ENCODE measurements at places on chromosomes 2 and 18.

- DNase-seq = no peak
Observed at GRCh38 chr18:79520478-79521390, 125.0 kb downstream of the NFATC1 start.

DNA sequence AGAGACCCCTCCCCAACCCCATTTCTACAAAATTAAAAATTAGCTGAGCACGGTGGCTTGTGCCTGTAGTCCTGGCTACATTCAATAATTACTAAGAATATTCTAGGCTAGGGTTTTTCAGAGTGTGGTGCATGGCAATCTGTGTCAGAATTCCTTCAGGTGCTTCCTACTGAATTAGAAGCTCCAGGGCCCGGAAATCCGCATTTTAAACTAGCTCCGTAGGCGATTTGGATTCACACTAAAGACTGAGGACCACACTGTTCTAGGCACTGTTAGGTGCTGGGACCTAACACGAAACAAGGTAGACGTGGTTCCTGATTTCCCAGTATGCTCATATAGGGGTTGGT lies 628 bp upstream of the ZFAND2B start:
- no peak for DNase-seq

DNA sequence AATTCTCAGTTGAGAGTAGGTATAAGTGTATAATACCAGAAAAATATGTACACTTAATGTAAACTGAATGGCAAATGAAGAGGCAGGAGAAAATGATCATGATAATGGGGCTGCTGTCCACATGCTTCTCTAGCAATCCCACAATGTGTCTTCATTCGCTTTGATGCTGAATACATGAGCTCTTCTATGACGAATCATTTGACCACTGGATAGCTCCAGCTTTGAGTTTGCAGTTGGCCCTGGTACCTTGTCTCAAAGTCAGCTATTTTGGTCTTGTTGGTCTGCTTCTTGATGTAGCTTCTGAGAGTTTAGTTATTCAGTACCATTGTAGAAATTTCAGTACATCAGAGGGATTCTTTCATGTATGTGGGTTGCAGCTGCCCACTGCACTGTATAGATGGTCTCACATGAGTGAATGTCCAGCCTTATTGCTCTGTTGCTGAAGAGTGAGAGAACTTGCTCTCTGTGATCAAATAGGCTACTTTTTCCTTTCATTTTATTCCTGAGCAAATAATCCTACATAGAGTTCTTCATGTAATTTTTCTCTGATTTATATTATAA lies 105.1 kb downstream of the TTC27 start:
- no peak for DNase-seq

DNA sequence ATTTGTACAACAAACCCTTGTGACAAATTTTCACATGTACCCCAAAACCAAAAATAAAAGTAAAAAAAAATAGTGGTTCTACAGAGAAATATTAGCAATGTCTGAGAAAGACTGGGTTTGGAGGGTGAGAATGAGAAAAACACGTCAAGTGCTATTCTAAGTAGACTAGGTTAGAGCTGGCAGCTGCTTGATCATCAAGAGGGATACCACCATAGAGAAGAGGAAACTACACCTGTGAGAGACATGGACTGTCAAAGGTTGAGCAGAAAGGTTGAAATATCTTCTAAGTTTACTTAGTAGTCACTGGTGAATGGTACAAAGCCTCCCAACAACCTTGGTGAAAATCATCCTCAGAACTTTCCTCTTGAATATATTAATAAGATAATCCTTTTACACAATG lies 126.9 kb upstream of the ITGA4 start:
- no peak for DNase-seq

GRCh38 chr2:145919477-145919876 lies 1399.6 kb upstream of the ZEB2 start:
- no peak for DNase-seq

- DNase-seq = no peak
Observed at GRCh38 chr2:189514104-189514503, 66.5 kb downstream of the SLC40A1 start.

GRCh38 chr2:109494351-109494750 lies 119.4 kb downstream of the SEPTIN10 start:
- no peak for DNase-seq

GRCh38 chr2:30135541-30135940 lies 11.3 kb upstream of the YPEL5 start:
- DNase-seq = no peak

DNA sequence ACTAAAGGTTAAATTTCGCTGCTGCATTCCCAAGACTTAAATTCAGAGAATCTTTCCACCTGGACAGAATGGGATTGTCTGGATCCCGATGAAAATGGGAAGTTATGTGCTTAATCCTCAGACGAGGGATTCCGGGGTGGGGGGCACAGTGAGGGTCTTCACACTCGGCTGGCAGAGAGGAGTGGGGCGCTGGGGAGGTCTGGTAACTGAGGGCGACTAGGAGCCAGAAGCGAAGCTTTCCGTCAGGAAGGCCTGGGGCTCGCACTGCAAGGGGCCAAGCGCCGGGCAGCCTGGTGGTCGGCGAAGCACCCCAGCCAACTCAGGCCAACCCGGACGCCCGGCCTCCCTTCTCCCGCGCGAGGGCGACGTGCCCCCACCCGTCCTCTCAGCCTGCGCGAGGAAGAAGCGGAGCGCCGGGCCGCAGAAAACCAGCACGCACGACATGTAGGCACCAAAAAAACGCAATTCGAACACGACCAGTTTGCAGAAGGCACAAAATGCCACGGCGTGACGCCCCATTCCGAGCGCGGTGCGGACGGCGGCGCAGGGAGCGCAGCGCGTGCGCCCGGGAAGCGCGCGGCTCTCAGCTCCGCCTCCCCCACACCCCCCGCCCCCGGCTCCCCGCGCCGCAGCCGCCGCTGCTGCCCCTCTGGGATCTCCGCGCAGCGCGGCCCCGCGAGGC lies 188.1 kb downstream of the ZEB2 start:
- DNase-seq = peak; percentile 41

- DNase-seq = no peak
Observed at GRCh38 chr18:36461551-36461987, 164.1 kb downstream of the FHOD3 start.

DNA sequence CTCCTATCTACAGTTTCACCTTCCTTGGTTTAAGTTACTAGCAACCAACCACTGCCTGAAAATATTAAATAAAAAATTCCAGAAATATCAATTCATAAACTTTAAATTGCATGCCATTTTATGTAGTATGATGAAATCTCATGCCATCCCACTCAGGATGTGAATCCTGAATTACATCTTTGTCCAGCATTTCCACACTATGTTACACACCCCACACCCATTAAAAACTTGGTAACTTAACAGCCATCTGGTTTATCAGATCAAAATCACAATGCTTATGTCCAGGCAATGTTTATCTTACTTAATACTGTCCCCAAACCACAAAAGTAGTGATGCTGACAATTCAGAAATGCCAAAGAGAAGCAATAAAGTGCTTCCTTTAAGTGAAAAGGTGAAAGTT lies 21.6 kb downstream of the CUL3 start:
- DNase-seq = no peak

GRCh38 chr18:24185805-24186204 lies 46.9 kb downstream of the CABYR start:
- DNase-seq = no peak

DNA sequence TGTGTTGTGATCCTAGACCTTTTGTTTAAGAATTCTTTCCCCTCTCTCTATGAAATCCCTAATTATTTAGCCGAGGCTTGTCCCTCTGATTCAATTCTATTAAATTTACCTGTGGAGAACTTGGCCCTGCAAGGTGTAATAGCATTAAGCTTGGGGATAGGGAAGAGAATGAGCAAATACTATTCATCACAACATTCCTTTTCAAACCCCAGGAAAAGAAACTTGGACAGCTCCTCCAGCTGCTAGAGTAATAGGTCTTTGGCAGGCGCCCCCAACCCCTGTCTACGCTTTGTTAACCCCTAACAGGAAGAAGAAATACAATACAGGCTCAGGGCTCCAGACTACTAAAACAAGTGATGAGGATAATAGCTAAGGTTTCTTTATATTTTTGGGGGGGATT lies 957.0 kb downstream of the CPS1 start:
- DNase-seq = no peak

- DNase-seq = no peak
Observed at GRCh38 chr2:195898505-195899191, 170.0 kb downstream of the DNAH7 start.

DNA sequence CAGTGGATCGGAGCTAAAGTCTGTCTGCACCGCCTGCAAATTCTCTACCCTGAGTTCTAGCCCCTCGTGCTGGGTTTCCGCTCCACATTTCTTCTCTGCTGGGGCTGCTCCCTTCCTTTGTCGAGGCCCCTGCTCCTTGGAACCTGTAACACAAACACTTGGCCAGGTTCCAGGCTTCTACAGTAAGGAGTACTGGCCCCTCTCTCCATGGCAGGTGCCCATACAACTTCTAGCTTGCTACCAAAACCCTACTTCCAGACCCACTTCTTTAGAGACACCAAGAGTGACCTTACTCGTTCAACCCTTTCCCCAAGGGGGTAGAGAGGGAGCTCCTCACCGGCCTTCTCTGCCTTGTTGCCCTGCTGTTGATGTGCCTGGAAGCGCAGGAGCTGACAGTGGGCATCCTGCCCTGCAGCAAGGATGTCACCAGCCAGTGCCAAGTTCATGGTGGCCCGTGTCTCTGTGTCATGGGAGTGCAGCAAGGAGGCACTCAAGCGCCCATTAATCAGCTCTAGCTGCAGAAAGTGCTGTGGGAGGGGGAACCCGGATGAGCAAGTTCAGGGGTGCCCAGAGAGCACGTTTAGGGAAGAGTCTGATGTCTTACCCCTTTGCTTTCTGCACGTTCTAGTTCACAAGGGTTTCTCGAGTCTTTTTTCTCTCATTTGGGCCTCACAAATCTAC lies 1.1 kb downstream of the PREB start:
- no peak for DNase-seq

DNA sequence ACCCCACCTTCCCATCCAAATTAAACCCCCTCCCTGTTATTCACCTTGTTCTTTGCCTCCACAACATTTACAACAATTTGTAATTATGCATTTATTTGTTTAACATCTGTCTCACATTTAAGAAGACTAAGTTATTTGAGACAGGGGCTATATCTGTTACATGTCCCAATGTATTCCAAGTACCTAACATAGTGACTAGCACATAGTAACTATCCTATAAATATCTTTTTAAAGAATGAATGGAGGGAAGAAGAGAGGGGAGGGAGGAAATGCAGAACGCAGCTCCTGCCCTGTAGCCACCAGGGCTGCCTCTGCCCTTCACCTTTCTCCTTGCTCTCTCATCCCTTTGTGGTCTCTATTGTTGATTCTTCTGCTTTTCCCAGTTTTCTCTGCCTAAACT lies 40.6 kb downstream of the HDHD2 start:
- no peak for DNase-seq

DNA sequence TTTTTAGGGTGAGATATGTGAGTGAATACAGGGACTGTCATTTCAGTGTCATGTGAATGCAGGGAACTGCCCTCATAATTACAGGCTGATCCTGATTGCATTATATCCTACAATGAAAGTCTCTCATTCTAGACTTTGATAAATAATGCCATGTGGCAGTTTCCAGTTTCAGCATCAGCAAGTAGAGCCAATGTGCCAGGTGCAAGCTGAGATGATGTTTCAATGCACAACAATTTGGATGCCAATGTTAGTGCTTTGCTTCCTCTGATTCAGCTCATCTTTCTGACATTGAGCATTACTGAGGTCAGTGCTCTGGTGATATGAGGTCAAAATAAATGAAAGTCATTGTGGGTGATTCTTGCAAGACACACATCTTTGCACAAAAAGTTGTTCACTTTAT lies 63.7 kb upstream of the TFPI start:
- DNase-seq = no peak

DNA sequence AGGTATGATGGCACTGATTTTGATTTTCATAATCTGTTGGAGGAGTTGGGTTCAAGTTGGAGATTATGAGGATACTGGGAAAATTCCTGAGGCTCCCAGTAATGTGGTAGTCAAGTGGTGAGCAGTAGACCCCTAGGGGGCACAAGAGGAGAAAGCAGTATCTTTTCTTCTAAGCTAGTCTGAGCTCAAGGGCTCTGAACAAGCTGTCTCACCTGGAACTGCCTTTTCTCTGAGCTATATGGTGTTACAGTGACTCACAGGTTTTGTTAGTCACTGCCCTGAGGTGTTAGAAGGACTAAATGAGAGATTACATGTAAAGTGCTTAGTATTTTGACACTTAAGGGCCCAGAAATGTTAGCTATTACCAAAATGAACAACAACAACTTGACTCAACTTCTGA lies 42.2 kb downstream of the CD302 start:
- no peak for DNase-seq

DNA sequence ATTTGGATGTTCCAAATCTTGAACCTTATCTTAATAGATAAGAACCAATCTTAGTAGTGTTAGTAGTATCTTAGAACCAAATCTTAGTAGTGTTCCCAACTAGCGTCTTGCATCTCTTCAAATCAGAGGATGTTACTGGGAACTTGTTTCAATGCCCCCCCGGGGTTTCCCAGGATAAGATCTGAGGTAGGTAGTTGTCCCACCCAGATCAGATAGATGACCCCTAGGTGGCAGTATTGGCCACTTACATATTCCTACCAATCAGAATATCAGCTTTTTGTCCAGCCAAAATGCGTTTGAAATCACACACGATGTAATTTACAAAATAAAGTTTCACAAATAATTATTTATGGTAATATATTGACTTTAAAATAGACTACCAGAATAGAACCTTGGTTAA lies 314.8 kb downstream of the MBD2 start:
- DNase-seq = no peak

GRCh38 chr2:46537046-46537445 lies 57.7 kb downstream of the TMEM247 start:
- DNase-seq = no peak

DNA sequence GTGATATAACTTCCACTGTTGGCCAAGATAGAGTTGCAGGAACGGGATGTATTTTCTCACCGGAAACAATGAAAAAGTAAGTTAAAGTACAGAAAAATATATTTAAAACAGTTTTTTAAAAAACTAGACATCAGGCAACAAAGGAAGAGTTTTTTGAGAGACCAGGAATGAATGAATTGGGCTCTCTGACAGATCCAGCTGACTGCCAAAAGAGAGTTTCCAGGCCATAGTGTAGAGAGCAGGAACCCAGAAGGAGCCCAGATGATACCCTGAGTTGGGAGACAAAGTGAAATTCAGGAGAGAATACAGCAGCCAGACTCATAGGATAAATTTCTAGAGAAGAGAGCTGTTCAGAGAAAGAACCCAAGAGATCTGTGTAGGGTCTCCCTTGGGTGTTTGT lies 362.6 kb upstream of the SMIM21 start:
- DNase-seq = no peak

- DNase-seq = no peak
Observed at GRCh38 chr18:58362027-58362575, 266.8 kb downstream of the ALPK2 start.

DNA sequence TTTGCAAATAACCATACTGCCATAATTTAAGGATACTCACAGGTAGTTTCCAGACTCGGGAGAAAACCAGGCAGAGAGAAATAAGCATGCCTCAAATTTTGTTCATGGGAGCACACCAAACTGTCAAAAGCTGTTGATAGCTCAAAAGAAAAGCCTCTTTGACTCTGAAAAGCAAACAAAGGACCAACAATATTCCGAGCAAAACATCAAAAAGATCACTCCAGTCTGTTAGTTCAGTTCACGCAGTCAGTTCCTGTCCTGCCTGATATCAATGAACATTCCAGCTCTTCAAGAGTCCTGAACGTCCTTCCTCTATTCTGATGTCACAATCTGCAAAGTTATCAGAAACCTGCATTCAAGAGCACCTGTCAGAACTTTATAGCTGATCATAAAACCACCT lies 78.7 kb downstream of the RRM2 start:
- no peak for DNase-seq

GRCh38 chr2:119862127-119862889 lies 102.6 kb downstream of the PTPN4 start:
- DNase-seq = no peak

GRCh38 chr2:236271851-236272250 lies 7.6 kb upstream of the ASB18 start:
- DNase-seq = no peak
